ENCODE measurements at places on chromosomes 1 and 21. TPM values are rescaled to one million over a fixed set of nuclear protein-coding genes. Genes with fewer than 3 reads are reported as not detected.

Gene TBX19
- 1.1 TPM for total RNA-seq

Gene OR2T33
- not detected for total RNA-seq

Gene LCE1E
- total RNA-seq, result not detected

DNA sequence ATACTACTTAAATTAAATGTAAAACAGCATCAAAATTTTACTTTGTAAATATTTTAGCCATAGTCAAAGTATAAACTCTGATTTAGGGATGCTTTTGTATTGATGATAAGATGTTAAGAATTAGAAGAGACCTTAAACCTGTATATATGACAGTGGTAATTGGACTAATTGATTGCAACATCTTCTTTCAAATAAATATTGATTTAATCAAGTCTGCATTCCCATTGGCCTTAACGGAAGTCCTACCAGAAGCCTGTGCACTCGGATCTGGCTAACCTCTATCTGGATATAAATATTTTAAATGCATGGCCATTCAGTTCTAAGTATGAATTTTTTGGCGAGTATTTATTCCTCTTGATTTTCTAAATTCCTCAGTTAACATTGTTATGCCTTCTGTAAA, 856.1 kb downstream of the USP25 start:
- no peak for DNase-seq

DNA sequence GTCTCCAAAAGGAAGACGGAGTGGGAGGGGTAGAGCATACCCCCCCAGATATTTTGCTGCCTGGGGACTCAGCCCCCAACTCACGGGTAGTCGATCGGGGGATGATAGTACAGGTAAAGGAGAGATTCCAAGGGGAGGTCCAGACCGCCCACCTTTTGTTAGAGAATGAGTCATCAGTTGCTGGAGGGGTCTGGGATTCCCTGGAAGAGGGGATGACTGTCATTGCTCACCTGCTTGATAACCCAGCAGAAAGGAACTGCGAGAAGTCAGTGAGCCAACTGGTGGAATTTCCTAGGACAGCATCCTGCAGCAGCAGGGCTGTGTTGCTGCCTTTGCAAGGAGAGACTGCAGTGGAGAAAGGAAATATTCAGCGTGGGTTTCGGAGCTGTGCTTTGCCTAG, 64.4 kb downstream of the MACF1 start:
- no peak for DNase-seq

GRCh38 chr1:41038110-41038509, 16.6 kb upstream of the SLFNL1 start:
- DNase-seq, result no peak

DNA sequence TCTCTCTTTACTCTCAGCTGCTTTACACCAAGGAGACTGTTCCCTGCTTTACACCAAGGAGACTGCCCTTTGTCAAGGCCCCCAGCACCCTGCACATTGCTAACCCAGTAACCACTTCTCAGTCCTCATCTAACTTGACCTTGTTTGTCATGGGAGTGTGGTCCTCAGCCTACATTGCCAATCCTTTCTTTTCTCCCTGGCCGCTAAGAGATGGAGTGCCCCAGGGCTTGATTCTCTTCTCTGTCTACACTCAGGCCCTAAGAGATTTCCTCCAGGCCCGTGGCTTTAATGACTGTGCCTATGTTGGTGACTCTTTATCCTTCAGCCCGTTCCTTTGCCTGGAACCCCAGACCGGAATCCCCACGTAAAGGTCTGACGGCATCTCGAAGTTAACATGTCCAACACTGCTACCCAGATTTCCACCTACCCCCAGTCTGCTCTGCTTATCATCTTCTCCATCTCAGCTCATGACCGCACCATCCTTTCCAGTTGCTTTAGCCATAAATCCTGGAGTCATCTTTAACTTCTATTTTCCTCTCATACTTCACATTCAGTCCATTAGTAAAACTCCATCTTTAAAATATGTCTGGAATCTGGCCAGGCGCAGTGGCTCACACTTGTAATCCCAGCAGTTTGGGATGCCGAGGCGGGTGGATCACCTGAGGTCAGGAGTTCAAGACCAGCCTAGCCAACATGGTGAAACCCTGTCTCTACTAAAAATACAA, 9.5 kb upstream of the SEMA4A start:
- peak; percentile 33 for DNase-seq

- no peak for DNase-seq
Measured at GRCh38 chr21:44537930-44538911, 1.8 kb downstream of the KRTAP10-1 start.

DNA sequence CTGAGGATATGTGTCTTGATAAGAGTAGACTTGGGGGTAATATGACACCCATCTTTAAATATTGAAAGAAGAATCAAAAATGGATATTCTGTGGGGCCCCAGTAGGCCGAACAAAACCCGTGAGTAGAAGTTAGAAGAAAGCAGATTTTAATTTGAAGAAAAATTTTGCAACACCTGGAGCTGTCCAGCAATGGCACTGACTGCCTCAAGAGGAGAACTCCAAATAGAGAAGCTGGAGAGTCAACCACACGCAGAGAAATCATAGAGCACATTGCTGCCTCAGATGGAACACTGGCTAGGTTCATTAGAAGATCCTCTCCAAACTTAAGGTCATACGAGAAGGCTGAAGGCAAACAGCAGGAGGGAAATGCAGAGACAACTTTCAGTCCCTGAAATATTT, 6.8 kb downstream of the NHLH1 start:
- DNase-seq, result no peak

DNA sequence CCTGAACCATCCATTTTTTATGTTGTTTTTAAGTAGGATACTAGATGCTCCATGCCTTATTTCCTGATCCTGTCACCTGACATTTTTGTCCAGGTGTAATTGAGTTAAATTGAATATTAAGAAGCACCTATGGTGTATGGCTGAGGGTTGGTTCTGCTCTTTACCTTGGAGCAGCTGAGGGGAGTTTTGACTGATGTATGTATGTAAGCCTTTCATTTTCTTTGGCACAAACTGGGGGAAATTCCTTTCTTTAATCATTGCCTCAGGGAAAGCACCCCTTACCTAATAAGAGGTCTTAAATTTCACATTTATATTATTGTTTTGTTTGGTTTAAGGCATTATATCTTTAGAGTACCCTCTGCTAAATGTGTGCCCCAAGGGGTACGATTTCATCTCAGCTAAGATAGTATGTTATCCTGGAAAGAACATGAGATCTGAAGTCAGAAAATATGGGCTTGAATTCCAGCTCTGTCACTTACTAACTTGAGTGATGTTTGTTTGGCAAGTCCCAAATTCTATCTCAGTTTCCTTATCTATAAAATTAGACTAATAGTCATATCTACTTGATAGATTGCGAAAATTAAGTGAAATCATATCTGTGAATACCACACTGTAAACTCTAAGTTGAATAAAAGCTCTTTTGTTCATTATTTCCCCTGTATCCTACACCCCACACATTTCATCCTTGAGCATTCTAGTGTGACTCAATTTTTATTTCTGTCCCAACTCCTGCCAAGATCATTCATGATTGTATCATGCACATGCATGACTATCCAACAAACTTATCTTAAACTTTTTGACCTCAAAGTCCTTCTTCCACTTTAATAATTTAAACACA, 57.7 kb upstream of the NUF2 start:
- peak; percentile 18 for DNase-seq

DNA sequence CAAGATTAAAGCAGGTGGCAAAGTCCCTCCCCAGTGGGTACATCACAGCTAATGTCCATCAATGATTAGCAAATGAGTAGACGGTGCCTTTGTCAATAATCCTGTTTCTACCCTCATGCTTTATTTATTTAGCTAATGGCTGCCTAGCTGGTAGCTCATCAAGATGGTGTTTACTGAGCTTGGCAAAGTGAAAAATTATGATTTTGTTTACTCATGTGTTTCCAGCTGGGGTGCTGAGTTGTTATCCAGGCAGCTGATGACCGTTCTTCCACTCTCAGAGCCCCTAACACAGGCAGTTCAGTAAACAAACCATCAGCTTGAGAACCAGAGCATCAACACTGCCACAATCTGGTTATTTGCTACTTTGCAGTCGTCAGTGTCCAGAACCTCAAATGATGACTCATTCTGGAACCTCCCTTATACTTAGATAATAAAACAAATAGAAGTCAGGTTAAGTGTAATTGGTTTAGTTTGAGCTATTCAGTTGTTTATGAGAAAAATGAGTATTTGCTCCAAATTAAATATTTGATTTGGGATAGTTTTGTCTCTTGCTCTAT, 163.9 kb downstream of the ST6GALNAC5 start:
- DNase-seq, result peak; percentile 42

DNA sequence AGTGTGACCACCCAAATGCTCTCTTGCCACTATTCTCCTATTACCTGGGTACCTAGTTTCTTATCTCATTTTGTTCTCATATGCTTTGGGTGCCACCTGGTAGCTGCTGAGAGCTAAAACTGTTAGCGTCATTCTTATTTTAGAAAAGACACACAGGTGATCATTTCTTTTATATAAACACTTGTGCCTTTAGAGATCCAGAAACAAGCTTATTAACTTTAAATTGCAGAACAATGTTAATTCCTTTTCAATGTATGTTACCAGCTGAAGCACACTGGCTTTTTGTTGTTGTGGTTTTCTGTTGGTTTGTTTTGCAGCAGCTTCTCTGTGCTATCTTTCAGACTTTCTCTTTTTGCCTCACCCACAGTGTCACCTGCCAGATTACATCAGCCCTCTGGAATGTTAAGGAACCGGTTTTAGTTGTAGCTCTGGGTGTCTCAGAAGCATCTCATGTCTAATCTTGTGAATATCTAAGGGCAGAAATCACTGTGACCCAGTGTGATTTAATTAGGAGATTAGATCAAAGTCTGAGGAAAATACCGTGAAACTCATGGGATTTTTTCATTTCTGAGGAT, 43.4 kb upstream of the SLC19A2 start:
- peak; percentile 41 for DNase-seq

DNA sequence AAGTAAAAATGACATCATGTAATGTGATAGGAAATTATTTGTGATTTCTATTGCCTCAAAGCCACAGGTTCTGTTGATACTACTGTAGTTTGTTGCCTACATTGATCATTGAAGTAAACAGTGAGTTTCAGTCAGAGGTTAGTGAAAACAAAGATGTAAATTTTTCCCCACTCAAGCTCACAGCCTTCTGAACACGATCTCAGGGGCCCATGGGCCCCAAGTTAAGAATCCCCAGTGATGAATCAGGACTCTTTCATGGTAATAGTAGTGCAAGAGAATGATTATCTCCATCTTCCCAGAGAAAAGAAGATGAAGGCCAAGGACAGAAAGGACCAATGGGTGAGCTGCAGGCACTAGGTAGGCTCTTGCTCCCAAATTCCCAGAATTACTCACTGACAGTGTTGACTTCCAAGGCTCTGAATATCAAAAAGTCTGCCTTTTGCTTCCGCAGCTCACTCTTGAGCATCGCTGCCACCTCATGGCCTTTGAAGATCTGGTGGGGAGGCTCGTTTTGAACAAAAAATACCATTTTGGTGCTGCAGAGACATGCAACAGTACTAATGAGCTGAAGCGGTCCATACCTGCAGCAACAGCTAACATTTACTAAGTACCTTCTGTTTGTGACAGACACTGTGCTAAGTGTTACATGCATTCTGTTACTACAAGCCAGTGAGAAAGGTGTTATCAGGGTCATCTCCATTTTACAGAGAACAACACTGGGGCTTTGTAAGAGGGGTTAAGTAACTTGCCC, 113.3 kb downstream of the KIAA0319L start:
- no peak for DNase-seq

- no peak for DNase-seq
Measured at GRCh38 chr1:233065685-233066084, 115.3 kb downstream of the NTPCR start.

Gene FAM78B
- 0.67 TPM for total RNA-seq

GRCh38 chr1:75208862-75209261, 74.7 kb downstream of the LHX8 start:
- DNase-seq, result no peak

DNA sequence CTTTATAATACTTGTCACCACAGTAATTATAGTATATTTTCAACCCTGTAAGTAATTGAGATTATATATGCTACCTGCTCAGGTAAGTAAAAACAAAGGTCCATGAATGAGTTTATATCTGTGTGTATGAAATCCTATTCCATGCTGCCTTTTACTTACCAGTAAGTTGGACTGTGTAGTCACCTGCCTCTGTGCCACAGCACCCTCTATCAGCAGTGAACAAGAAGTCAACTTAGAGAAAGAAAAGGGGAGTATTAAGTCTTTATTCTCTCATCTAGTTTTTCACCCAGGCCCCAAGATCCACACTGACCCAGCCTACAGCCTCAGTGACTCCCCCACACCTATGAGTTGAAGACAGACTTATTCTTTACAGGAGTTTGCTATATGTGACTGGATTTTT, 36.9 kb upstream of the IFI16 start:
- no peak for DNase-seq

- peak; percentile 31 for DNase-seq
Measured at GRCh38 chr21:44972821-44973220, 33.0 kb downstream of the SLX9 start.

DNA sequence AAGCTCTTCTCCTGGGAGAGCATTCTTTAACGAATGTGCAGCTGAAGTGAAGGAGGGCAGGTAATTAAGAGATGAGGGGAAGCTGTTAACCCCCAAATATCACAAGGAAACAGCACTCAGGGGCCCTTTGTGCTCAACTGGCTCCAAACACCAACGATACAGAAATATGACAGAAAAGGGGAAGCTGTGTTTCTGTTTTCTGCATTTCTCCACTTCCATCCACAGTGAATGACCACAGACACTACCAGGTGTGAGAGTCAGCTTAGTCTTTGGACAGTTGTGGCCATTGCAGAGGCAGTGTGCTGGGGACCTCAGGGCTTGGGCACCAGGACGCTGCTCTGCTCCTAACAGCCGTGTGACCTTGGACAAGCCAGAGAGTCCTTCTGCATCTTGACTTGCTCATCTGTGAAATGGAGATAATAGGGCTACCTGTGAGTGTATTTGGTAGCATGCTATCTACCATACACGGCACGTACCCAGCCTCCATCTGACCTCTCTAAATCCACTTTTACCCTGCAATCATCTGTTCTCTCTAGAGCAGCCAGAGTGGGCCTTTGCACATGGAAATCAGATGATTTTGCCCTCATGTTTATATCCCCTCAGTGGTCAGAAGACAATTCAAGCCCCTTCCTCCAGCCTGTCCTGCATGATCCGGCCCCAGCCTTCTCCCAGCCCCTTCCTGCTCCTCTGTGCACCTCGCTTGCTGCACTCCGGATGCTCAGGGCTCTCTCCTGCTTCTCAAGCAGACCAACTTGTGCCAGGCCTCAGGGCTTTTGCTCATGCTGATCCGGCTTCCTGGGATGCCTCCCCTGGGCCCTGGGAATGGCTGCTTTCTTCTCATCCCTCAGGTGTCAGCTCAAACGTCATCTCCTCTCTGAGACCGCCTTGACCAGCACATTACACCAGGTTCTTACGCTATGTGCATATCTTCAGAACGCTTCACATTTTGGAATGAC, 4.7 kb upstream of the TINAGL1 start:
- no peak for DNase-seq

Gene PKLR
- not detected for total RNA-seq

Gene PERM1
- 0.20 TPM for total RNA-seq

Data from astrocyte (in vitro differentiated cells and primary cell).